ENCODE measurements at places on chromosomes 12 and 14.
A peak's percentile ranks its signal among the peaks of the same experiment; 100 is the strongest.

DNA sequence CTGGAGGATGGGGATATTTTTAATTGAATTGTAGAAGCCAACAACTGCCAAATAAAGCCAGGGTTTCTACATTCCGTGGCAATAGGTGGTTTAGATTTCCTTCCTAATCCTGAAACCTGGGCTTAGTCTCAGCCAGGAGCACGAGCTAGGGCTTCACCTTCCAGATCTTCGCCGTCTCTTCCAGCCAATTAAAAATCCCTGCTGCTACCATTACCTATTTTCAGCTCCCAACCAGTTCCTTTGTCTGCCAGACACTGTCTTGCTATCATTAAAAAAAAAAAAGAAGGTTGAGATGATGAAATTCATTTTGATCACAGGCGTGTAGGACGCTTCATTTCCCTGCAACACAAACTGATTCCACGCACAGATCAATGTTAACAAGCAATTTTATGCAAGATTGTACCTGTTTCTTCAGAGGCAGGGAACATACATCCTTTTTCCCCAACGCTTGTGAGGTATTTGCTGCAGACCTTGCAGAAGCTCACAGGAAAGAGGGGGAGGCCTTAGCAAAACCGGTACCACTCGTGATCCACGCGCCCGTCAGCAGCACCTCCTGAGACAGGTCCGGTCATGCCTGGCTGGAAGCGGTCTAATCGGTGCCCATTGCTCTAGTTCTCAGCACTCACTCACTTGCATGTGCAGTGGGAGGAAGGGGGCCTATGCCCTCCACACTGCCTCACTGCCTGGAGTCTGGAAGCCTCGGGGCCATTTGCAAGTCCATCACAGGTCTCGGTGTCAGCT lies 65.1 kb downstream of the SLC6A12 start:
- DNase-seq = no peak

- DNase-seq = no peak
These were observed 66.4 kb downstream of the CHST11 start for GRCh38 chr12:104522985-104523722.

DNA sequence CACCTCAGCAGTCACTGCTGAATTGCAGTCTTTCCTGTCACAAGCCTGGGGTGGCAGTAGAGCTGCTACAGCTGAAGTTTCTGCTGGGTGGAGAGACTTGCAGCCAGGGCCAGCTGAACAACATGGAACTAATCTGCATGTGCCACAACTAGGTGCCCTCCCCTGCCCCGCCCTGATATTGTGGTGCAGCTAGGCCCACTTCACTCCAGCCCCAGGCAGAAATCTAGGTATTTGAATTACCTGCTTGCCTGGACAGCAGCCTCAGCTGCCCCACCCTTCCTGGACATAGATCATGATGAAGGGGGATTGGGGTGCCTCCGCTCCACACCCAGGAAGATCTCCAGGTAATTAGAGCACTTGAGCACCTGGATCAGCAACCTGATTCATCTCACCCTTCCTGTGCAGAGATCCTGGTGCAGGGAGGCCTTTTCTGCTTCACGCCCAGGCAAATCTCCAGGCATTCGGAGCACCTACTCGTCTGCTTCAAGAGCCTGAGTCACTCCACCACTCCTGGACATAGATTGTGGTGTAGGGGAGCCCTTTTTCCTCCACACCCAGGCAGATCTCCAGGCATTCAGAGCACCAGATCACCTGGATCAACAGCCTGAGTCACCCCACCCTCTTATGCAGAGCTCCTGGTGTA lies 477.0 kb downstream of the SOX5 start:
- no peak for DNase-seq

DNA sequence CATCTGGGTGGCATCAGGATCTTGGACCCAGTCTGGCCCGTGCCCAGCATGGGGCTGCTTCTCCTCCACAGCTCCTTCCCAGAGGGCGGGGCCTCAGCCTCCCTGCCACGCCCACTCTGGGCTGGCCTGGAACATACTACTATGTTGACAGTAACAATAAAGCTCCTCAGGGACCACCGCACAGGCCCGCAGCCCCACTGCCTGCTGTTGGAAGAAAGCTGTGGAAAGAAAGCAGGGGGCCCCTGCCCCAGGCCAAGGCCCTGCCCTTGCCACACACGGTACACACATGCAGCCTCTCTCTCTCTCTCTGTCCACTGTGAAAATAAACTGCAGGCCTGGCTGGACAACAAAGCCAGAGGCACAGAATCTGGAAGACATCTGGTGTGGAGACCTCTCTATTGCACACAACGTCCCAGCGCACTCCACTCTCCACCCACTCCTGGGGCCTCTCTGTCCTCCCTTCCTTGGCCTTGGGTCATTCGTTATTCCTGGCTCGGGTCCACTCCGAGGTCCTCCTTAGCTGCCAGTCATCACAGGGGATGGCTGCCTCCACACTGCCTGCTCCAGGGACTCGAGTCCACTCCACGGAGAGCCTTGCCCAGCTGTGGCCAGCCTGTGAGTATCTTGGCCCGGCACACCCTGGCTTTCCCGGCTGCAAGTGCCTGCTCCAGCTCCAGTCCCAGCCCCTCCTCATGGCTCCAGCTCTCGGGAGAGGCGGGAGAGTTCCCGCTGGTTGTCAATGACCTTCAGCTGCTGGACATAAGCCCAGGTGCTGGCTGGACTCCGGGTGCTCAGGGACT lies 11.8 kb upstream of the ENDOU start:
- DNase-seq = peak; percentile 81

- no peak for DNase-seq
These were observed 177.8 kb upstream of the C14orf180 start for GRCh38 chr14:104401785-104402184.

DNA sequence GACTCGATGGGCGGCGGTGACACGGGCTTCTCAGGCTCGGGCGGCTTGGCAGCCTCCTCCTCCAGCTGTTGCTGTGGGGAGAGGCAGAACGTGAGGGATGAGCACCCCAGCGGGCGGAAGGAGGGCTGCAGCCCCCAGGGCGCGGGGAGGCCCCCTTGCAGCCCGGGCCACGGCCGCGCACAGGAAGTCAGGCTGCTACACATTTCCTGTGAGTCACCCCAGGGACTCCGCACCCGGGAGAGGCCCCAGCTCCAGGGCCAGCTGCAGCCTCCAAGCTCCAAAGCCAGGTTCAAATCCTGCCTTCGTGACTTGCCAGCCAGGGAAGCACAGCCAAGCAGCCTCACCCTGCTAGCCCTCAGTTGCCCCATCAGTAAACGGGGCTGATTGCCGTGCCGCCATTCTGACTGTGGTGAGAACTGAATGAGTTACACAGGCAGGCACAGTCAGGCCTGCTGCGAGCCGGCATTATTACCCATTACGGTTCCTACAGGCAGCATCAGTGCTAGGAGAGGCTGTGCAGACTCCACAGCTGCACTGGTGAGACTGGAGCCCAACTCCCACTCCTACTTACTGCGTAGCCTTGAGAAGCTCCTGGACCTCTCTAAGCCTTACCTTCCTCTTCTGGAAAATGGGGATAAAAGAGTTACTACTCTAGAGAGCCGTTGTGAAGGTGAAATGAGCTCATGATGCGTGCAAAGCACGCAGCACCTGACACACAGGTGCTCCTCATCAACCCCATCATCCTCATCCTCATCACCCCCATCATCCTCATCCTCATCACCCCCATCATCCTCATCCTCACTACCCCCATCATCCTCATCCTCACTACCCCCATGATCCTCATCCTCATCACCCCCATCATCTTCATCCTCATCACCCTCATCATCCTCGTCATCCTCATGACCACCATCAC lies 100.9 kb downstream of the NCOR2 start:
- no peak for DNase-seq

GRCh38 chr12:3667485-3667884 lies 85.4 kb downstream of the CRACR2A start:
- no peak for DNase-seq

GRCh38 chr14:47466916-47467315 lies 208.5 kb downstream of the MDGA2 start:
- no peak for DNase-seq

- DNase-seq = no peak
These were observed 26.6 kb downstream of the DDX51 start for GRCh38 chr12:132117558-132117875.

GRCh38 chr14:48229091-48229490 lies 553.7 kb upstream of the MDGA2 start:
- DNase-seq = no peak

DNA sequence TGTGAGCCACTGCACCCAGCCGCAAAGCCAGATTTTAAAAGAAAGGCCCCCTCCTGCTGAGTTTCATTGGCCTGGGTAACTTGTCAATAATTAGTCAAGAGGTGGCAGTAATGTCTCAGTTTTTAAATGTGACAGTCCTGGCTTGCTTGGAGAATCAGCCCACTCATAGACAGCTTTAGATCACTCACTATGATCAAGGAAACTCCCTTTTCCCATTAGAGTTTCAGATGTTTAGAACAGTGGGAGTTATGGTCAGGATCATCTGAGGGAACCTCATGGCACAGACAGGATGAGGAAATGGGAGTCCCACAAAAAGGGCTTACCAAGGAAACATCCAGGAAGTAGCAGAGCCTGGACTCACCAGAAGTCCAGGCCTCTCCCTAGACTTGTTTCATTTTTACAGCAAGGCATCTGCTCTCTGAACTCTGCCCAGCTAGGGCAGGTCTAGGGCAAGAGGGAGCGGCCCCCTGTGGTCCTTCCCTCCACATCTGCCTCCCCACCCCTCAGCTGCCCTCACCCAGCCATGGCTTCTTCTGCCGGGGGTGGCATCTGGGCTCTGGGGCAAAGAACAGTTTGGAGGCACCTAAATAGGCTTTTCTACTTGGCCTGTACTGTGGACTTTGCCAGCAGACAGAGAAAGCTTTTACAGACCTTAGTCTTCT lies 11.2 kb downstream of the BCL2L14 start:
- DNase-seq = no peak

GRCh38 chr14:32648434-32648833 lies 290.2 kb upstream of the NPAS3 start:
- no peak for DNase-seq

- no peak for DNase-seq
These were observed 51.2 kb upstream of the RTRAF start for GRCh38 chr14:51938137-51938536.

DNA sequence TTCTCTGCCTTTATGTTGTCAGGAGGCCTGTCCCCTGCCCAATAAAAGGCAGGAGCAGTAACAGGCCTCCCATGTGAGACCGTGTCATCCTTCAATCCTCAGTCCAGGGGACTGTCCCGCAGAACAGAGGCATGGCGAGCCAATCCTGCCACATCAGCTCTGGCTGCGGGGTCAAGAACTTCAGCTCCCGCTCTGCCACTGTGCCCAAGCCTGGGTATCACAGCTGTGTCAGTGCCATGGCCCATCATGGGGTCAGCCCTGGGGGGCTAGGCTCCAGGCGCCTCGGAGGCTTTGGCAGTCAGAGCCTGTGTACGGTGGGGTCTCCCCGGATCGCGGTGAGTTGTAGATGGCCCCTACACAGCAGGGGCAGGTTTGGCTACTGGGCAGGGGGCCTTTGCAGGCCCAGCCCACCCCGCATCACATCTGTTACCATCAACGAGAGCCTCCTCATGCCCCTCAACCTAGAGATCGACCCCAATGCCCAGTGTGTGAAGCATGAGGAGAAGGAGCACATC lies 19.9 kb upstream of the KRT83 start:
- DNase-seq = no peak

DNA sequence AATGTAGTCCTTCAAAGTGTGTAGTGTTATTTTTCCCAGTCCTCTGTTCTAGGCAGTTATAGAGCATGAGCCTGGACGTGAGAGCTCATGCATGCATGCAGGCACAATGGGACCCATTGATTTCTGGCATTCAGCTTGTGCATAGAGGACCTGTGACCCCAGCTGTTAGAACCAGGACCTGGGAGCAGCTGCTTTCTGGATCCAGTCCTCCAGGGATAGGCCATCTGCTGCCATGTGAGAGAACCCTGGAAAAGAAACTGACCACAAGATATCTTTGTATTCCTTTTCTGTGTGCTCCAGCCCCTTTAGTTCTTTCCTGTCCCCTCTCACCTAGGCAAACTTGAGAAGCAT lies 76.9 kb downstream of the SUSD6 start:
- peak; percentile 56 for DNase-seq

GRCh38 chr14:22397221-22397737 lies 191.7 kb downstream of the DAD1 start:
- DNase-seq = no peak

DNA sequence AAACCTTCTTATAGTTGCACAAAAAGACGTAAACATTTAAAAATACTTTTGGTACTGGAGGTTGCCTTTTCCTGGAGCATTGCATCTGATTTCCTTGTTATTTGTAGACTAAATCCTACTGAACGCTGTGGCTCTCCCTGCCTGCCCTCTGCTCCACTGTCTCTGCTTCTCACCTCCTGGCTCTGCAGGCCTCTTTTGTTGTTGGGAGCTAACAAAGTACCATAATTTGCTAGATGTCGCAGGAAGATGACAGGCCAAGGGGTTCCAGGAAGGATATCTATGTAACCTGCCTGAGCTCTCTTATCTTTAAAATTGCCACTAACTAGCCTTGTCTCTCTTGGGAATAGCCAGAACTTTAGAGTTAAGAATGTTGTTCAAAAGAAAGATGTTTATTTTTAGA lies 21.4 kb downstream of the SYNE2 start:
- DNase-seq = no peak

DNA sequence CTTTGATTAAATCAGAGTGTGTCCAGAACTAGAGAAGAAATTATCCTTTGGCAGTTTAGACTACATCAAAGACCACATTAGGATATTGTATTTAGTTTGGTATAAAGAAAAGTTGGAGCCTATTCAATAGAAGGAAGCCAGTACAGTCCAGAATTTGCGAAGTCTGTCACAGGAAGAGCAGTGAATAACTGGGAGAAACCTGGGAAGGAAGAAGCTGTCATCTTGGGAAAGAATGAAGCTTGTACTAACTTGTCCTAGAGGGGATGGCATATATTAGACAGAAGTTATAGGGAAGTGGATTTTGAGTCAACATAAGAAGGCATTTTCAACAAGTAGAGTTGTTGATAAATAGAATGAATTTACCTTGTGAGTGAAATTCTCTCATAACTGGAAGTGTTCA lies 386.7 kb downstream of the LRIG3 start:
- DNase-seq = no peak

DNA sequence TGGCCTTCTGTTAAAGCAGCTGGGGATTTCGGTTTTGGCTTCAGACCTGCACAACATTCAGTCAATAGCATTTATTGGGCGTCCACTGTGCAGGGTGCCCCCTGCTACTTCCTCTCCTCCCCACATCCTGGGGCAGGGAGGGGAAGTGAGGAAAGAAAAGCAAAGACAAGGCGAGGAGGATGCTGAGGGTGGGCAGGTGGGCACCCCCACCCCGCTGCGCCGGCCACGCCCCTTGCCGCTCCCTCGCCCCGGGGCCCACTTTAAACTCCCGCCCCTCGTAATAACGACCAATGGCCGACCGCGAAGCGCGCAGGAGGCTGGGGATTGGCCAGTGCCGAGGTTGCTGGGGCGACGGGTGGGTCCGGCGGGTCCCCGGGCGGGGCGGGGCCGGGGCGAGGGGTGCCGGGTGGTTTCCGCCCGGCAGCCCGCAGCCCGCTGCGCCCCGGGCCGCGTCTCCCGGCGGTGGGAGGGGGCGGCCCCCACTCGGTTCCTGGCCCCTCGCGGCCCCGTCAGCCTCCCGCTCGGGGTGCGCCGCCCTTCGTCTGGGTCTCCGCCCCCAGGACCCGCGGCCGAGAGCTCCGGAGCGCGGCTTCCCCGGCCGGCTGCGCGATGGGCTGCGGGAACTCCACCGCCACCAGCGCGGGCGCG lies at the start of gene C12orf75:
Gene C12orf75 (plus strand): TSS at position 409 of the 648 bp plus-strand sequence. CDS start 201 bp downstream, at position 610.
- DNase-seq = peak; percentile 75
